Left lobe of liver (tissue), 2 donors: ENCODE measurements at places on chromosomes 16 and 17.

GRCh38 chr16:65842067-65842466, 524.4 kb upstream of the CDH5 start:
- no peak for DNase-seq

DNA sequence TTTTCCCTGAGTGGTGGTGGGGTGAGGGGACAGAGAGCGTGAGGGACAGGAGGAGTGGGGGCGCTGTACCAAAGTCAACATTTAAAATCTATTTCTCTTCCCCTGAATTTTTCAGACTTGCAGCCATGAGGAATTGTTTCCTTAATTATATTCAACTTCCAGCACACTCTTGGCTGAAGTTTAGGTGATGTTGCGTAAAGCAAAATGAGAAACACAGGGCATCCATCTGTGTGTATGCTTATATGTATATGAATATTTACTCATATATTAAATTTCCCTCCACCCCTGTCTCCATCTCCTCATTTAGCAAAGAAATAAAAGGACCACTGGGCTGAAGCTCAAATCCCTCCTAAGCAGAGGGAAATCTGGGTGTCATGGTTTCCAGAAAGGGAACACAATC, 218.1 kb downstream of the XYLT1 start:
- no peak for DNase-seq

DNA sequence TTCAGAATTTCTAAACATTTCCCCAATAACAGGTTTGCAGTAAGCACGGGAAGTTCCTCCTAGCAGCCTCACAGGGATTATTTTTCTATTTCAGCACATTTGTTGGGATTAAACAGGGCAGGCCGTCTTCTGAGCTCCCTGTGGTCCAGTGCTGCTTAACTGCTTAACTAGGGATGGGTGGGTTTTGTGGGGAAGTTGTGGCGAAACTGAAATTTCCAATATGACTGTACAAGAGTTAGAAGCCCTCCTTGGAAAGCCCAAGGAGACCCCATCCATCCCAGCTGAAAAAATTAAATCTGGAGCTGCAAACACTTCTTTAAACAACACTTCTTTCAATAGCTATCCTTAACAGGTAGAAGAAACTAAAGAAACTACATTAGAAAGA, 22.2 kb downstream of the FAM117A start:
- no peak for DNase-seq

DNA sequence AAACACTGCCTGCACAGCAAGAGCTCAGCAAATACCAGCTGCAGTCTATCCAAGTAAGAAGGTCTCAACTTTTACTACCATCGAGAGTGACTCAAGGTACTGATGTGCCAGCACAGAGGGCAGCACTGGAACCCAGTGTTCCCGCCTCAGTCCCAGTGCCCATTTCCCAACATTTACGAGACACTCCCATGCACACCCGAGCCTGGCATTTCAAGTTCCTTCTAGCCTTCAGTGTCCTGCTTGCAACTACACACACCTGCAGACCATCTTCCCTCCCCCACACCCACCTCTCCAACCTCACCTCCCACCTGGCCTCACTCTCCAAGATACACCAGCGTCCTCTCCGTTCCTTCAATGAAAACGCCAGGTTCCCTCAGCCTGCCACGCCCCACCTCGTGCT, 3.2 kb downstream of the KLHDC4 start:
- no peak for DNase-seq

GRCh38 chr17:76983075-76983775, 115.0 kb downstream of the MGAT5B start:
- DNase-seq: no peak

GRCh38 chr16:75060723-75061122, 55.9 kb downstream of the LDHD start:
- DNase-seq: no peak

DNA sequence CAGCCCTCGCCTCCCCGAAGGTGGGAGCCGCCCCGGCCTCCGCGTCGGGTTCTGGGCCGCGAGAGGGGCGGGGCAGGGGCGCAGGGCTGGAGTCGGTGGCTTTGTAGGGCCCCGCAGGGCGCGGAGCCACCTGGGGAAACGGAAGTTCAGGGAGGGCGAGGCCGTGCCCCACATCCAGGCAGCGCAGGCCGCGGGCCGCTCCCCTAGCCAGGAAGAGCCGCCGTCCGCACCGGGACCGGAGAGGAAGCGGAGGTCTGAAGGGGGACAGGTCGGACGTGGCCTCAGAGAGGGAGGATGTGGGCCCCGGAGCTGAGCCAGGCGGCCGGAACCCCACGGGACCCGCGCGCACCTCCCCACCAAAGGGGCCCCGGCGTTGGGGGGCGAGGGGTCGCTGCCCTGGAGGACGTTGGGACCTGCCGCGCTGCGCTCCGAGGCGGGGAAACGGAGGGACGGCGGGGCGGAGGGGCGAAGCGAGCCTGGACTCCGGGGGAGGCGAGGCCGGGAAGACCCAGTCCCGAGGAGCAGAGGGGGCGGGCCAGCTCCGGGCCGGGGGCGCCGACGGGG, 482 bp upstream of the SLC16A3 start:
- DNase-seq: peak; percentile 61

DNA sequence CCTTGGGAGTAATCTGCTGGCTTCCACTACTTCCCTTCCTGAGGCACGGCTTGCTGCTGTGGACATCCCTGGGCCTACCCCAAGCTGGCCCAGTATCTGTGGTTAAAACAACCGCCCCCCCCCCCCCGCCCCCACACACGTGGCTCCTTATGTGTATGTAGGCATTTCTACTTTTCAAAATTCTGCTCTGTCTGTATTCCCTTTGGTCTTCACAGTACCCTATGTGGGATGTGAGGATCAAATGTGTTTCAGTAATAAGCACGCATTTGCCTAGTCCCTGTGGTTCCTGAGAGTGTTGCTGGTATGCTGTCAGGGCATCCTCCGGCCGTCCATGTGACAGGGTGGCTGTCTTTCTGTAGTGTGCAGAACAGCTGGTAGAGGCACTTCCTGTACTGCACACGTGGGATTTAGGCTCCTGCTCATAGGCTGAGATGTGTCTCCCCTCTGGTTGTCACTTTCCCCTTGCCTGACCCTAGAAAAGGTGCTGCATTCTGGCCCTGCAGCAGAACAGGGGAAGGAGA, 2.2 kb downstream of the NT5M start:
- DNase-seq: no peak

DNA sequence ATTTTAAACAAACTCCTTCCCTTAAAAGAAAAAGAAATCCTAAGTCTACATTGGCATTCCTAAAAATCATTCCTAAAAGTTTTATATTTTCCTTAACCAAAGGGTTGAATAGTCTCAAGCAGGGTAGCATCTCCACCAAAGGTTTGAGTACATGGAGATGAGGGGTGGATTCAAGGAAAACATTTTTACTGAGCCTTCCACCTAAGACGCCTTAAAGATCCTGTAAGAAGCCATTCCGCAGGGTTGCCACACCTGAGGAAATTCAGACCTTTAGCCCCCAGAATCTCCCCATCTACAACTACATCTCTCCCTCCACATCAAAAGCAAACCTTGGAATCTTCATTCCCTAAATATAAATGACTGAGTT, 7.7 kb upstream of the AKTIP start:
- peak; percentile 24 for DNase-seq

- DNase-seq: no peak
These were observed 107.6 kb downstream of the TTC19 start for GRCh38 chr17:16107165-16107770.

DNA sequence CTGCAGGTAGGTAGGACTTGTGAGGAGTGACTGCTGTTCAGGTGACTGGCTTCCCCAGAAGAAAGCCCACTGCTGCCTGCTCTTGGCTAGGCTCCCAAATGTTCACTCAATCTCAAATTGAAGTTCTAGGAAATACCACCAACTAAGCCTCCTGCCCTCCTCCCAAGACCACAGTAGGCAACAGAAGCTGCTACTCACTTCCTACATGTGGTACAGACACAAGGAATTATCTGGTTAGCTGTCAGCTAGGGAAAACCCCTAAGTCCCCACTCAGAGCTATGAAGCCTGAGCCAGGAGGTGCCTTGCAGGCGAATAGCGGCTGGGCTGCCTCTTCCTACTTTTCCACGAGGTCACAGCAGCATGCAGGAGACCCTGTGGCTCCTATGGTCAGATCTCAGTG, 4.9 kb downstream of the FBXO39 start:
- no peak for DNase-seq

- no peak for DNase-seq
These were observed 34.8 kb downstream of the CPNE2 start for GRCh38 chr16:57127037-57127763.

DNA sequence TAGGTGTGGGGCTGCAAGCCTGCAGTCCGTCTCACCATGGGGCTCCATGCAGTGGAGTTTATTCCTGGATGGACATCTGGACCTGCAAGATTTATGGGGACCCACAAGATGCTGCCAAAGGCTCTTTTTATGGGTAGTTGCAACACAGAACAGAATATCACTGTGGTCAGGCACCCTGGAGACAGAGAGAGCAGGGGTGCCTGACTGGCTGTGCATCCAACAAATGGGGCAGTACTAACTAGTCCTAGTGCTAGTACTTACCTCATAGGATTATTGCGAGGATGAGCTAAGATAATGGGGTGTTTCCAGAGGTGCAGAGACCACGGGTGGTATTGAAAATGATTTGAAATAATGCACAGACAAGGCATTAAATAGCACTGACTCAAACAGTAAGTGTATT, 42.4 kb upstream of the MMP2 start:
- no peak for DNase-seq

DNA sequence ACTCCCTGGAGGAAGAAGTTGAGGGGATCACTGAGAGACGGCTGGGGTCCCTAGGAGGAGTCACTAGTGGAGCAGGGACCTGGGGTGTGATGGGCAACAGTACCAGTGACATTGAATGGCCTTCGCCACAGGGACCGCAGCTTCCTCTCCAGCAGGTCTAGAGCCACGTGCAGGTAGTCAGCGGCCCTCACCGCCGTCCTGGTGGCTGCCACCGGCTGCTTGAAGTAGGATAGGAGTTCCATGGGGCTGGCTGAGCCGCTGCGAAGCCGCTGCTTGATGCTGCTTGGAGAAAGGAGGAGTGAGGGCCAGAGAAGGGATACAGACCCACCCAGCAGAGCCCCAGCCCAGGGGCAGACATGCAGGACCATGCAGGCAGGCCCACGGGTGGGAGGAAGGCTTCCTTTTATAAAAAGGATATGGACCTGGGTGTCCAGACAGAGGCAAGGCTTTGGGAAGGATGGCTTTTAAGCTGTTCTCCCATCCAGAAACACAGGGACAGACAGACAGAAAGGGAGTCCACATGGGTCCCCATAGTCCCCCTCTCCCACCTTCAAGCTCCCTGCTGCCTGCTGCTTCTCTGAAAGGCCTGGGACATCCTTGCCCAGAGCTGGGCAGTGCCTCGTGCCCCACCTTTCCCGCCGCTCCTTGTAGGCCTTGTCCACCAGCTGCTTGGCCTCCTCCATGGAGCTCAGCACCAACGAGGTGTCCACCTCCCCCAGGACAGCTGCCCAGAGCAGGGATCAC, 827 bp downstream of the MPO start:
- no peak for DNase-seq

DNA sequence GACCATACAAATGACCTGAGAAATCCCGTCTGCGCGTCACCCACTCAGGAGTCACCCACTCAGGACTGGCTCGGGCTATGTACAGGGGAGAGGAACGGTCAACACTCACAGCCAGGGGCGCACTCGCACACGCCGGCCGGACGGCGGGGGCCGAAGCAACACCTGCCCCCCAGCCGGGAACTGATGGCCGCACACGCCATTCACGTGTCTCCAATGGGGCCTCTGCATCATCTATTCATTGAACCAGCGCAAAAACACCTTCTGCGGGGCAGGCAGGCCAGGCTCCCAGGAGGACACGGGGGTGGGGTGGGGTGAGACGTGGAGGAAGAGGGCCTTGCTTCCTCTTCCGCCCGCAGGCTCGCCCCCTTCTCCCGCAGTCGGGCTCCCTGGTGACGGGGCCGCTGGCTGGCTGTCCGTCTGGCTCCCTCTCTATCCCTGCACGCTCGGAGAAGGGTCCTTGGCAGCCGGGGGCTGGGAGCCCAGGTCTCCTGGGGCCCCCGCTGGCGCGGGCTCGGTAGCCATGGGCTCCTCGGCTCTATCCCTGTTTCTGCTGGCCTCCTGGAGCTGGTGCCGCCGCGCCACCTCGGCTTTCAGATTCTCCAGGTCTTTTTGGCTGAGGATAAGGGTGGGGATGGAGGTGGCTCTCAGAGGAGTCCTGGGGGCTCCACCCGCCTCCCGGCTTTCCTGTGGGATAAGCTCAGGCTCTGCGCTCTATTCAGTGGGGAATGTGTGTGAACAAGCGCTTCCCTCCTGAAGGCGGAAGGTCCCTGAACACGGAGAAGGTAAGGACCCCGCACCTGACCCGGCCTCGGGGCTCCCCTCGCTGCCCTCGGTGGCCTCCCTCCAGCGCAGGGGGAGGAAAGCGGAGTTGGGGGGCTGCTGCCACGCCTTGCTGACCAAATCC, 21.1 kb downstream of the CLUH start:
- DNase-seq: peak; percentile 46

- no peak for DNase-seq
These were observed 28.2 kb downstream of the USP31 start for GRCh38 chr16:23121024-23121423.
